H1 (cell line): ENCODE measurements at places on chromosomes 1 and 21. TPM values are rescaled to one million over a fixed set of nuclear protein-coding genes. Genes with fewer than 3 reads are reported as not detected.

DNA sequence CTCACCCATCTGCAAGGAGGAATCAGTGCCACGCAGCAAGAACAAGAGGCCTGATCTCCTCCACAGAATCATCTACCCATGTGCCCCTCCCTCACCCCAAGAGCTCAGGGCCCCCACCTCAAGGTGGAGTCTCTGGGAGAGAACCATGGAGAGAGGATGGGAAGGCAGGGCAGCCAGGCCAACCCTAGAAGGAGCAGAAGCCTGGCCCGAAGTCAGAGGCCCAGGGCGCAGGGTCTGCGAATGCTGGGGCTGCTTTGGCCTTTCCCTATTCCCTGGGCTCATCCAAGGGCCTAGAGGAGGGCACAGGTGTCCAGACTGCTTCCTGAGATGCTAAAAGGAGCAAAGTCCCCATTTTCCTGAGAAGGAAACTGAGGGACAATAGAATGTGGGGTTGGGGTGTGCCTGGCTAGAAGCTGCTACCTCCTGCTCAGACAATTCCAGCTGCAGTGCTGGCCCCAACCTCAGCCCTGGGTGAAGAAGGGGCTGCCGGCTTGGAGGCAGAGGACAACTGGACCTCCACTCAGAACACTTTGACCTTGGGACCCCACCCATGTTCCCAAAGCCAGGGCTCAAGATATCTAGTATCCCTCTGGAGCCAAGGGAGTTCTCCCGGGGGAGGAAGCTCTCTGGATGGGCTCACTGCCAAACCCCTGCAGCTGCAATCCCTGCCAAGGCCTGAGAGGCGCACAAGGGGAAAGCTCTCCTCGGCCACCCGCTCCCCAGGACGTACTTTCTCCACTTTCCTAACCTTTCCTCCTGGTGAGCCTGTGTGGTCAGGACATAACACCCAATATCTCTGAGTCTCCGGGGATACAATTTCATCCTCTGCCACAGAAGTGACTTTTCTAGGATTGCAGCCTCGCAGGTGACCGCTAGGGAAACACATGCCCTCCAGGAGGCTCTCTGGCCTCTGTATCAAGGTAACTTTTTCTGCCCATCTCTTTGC is 16.6 kb upstream of the LEMD1 start:
- no peaks in the 10 kb centered on the region for H3K36me3 ChIP-seq
- H3K27ac ChIP-seq = no peak overlapping the region
- peaks cover 15% of the 10 kb centered on the region; the same call in 1 of the 2 replicates for H3K27me3 ChIP-seq
- peaks cover 40% of the 10 kb centered on the region for H3K4me1 ChIP-seq

GRCh38 chr21:37408464-37409193 is 42.1 kb downstream of the DYRK1A start:
- H3K4me3 ChIP-seq = no peak overlapping the region
- no peak for DNase-seq
- H3K4me1 ChIP-seq = no peaks in the 10 kb centered on the region
- no peaks in the 10 kb centered on the region for H3K27me3 ChIP-seq
- H3K36me3 ChIP-seq = no peaks in the 10 kb centered on the region

GRCh38 chr1:201310251-201310985 is 27.1 kb downstream of the PKP1 start:
- no peak overlapping the region for H3K4me3 ChIP-seq
- H3K4me1 ChIP-seq = no peaks in the 10 kb centered on the region
- H3K36me3 ChIP-seq = no peaks in the 10 kb centered on the region
- no peak overlapping the region for H3K27ac ChIP-seq

DNA sequence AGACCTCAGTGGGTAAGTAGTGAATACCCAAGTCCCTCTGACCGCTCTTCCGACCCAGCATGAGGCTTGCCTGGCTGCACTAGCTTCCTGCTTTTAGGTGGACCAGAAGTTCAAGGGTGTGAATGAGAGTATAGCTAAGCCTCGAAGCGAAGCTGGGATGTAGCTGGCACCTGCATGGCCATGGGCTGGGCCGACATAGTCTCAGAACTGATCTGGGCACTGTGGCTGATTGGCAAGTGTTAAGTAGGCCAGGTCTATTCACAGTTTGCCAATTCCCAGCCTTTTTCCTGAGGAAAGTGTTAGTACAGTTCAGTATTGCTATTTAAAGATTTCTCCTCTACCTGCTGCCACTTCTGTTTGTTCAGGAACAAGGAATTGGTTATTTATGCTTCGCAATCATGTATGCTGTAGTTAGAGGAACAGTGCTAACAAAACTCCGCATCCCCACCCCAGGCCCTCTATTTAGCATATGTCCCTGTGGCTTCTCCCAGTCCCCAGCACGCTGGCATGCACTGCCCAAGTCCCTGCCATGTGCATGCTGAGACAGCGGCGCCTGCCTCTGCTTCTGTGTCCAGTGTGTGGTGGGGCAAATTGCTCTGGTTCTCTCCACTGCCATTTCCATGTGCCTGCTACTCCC is 16.3 kb downstream of the SPATA46 start:
- H3K27ac ChIP-seq = no peak overlapping the region
- no peaks in the 10 kb centered on the region for H3K4me1 ChIP-seq
- no peak overlapping the region for H3K4me3 ChIP-seq
- DNase-seq = no peak

DNA sequence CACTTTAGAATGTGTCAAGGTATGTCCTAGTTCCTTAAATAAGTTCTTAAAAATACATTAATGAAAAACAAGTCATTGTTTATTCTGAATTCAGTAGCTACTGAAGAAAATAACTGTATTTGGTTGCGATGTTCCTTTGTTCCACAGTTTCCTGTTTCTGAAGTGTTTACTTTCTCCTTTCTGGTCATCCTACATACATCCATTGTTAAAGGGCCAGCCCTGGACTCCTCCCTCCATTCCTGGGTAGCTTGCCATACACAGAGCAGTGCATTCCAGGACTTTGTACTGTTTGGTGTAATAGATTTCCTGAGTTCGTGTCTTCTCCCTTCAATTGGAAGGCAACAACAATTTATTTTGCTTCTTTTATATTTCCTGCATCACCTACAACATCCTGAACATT is 845.4 kb upstream of the CXADR start:
- no peaks in the 10 kb centered on the region for H3K4me1 ChIP-seq
- H3K36me3 ChIP-seq = no peaks in the 10 kb centered on the region
- no peaks in the 10 kb centered on the region for H3K27me3 ChIP-seq
- DNase-seq = no peak
- no peak overlapping the region for H3K4me3 ChIP-seq

- no peak overlapping the region for H3K27ac ChIP-seq
- H3K4me1 ChIP-seq = no peaks in the 10 kb centered on the region
- peak overlapping the region; percentile 74 for H3K4me3 ChIP-seq
- DNase-seq = no peak
- H3K36me3 ChIP-seq = no peaks in the 10 kb centered on the region
- H3K27me3 ChIP-seq = no peaks in the 10 kb centered on the region
These were observed 712 bp downstream of the DEGS1 start for GRCh38 chr1:224183591-224184312.

GRCh38 chr1:110033421-110033820 is 1.0 kb upstream of the STRIP1 start:
- H3K27me3 ChIP-seq = no peaks in the 10 kb centered on the region
- DNase-seq = no peak
- peaks cover 4% of the 10 kb centered on the region for H3K36me3 ChIP-seq
- peaks cover 6% of the 10 kb centered on the region; the same call in 1 of the 2 replicates for H3K4me1 ChIP-seq

DNA sequence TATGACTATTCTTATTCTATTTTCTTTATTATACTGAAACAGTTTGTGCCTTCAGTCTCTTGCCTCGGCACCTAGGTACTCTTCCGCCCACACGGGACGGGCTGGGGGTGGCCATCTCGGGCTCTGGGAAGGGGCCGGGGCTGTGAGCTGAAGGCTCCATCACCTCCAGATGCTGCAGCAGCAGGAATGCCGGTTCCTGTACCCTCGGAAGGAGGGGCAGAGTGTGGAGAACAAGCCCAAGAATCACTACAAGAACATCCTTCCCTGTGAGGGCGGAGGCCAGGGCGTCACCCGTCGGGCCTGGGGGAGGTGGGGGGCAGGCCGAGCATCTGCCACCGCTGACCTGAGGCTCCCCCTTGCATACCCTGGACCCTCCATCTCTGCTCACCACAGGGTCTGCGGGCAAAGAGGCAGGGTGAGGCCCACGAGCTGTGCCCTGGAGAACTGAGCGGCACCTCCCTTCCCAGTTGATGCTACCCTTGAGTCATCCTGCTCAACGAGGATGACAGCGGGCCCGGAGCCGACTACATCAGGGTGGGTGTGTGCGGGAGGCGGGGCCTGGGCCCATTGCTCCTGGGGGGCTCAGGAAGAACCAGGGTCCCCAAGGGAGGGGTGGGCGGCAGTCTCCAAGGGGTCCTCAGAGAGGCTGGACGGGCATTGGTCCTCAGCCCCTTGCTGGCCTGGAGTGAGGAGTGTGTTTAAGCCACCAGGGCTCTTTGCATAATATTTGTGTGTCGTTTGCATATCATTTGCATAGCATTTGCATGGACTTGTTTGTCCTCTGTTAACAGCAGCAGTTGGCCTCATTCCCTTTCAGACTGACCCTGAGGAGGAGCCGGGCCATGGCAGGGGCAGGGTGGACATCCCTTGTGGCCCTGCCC is 7.5 kb downstream of the RNF223 start:
- H3K27ac ChIP-seq = no peak overlapping the region
- no peaks in the 10 kb centered on the region for H3K36me3 ChIP-seq
- H3K27me3 ChIP-seq = peaks cover 4% of the 10 kb centered on the region
- peaks cover 15% of the 10 kb centered on the region; the same call in 1 of the 2 replicates for H3K4me1 ChIP-seq

- no peaks in the 10 kb centered on the region for H3K27me3 ChIP-seq
- no peak overlapping the region for H3K4me3 ChIP-seq
- DNase-seq = peak; percentile 40
- no peaks in the 10 kb centered on the region; the same call in 1 of the 2 replicates for H3K4me1 ChIP-seq
These were observed 32.8 kb downstream of the GJA4 start for GRCh38 chr1:34825455-34826091.

GRCh38 chr1:43235451-43236121 is 34.2 kb upstream of the TMEM125 start:
- no peaks in the 10 kb centered on the region for H3K36me3 ChIP-seq
- H3K27ac ChIP-seq = no peak overlapping the region
- H3K4me1 ChIP-seq = no peaks in the 10 kb centered on the region
- no peaks in the 10 kb centered on the region for H3K27me3 ChIP-seq

DNA sequence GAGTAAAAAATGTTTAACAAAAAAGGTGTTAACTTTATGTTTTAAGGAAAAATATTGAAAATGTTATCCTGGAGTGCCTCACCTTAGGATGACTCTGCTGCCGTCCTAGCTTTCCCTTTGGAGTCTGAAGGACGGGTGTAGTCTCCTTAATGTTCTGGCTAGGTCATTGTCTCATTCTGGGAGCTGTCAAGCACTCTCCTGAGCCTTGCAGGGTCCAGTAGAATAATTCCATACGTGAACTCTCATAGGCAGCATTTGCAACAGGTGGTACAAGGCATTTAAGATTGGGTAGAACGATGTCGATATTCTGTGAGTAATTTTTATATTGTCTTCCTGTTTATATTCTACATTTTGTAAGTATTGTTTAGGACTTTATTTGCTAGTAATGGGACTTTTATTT is 283.6 kb upstream of the C1orf105 start:
- no peaks in the 10 kb centered on the region for H3K27me3 ChIP-seq
- no peaks in the 10 kb centered on the region for H3K36me3 ChIP-seq
- H3K4me3 ChIP-seq = no peak overlapping the region
- no peaks in the 10 kb centered on the region for H3K4me1 ChIP-seq

The LDLRAP1 gene
- 13.2 and 16.3 TPM in 2 replicates for polyA plus RNA-seq

GRCh38 chr1:184604152-184604900 is 150.3 kb downstream of the EDEM3 start:
- DNase-seq = no peak
- no peak overlapping the region for H3K4me3 ChIP-seq
- H3K4me1 ChIP-seq = peaks cover 3% of the 10 kb centered on the region

DNA sequence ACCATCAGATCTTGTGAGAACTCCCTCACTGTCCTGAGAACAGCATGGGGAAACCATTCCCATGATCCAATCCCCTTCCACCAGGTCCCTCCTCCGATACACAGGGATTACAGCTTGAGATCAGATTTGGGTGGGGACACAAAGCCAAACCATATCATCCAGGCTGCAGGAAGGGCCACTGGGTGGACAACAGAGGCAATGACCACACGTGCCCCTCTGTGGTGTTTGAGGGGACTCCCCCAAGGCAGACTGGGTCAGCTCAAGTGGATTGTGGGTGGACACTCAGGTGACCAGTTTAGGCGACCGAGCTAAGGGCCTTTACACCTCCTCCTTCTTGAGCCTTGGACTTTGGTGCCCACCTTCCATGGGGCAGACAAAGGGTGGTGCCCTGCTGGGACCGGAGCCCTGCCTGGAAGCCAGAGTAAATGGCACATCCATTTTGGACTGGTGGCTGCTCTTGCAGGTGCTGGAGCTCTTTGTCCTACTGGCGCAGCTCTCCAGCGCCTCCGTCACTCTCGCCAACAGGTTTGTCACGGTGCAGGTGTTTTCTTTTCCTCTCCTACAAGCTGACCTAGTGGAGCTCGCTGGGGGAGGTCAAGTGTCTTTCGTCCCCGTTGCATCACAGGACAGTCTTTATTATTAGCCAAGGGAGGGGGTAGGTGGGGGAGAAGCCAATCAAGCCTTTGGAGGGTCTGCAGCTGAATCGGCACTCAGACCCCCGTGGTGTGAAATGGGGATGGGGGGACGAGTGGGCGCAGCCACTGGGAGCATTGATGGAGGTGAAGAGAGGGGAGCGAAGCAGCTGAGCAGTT is 37.6 kb downstream of the CRYAA start:
- H3K27me3 ChIP-seq = no peaks in the 10 kb centered on the region
- DNase-seq = no peak
- H3K36me3 ChIP-seq = no peaks in the 10 kb centered on the region

GRCh38 chr21:20662514-20662913 is 335.7 kb upstream of the NCAM2 start:
- peak; percentile 52 for DNase-seq
- no peaks in the 10 kb centered on the region for H3K27me3 ChIP-seq
- peaks cover 3% of the 10 kb centered on the region; the same call in 1 of the 2 replicates for H3K4me1 ChIP-seq
- H3K36me3 ChIP-seq = no peaks in the 10 kb centered on the region
- peak overlapping the region; percentile 73 for H3K27ac ChIP-seq

The ZNF691 gene
- polyA plus RNA-seq = 19.0 and 19.5 TPM in 2 replicates

GRCh38 chr1:111191496-111191895 is 8.9 kb downstream of the DENND2D start:
- DNase-seq = no peak
- H3K36me3 ChIP-seq = peaks cover 6% of the 10 kb centered on the region; the same call in 1 of the 2 replicates
- H3K27me3 ChIP-seq = no peaks in the 10 kb centered on the region
- no peaks in the 10 kb centered on the region for H3K4me1 ChIP-seq
- H3K4me3 ChIP-seq = no peak overlapping the region

DNA sequence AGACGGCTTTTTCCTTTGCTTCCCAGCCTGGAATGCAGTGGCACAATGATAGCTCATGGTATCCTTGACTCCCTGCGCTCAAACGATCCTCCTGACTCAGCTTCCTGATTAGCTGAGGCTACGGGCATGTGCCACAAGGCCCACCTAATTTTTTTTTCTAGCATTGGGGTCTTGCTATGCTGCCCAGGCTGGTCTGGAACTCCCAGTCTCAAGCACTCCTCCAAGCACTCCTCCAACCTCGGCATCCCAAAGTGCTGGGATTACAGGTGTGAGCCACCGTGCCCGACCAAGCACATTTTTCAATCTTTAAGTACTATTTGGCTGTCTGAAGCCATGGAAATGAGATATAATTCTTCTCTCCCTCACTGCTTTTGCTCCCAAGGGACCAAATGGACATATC is 58.7 kb downstream of the MAB21L3 start:
- peaks cover 25% of the 10 kb centered on the region for H3K27me3 ChIP-seq
- H3K27ac ChIP-seq = no peak overlapping the region
- no peak overlapping the region for H3K4me3 ChIP-seq
- DNase-seq = no peak
- peaks cover 9% of the 10 kb centered on the region for H3K4me1 ChIP-seq
- no peaks in the 10 kb centered on the region for H3K36me3 ChIP-seq

The ELF3 gene
- polyA plus RNA-seq = 25.0 and 32.0 TPM in 2 replicates

The ABCA4 gene
- polyA plus RNA-seq = 0.06 TPM in 2 replicates

The DESI2 gene
- polyA plus RNA-seq = 36.1 and 54.0 TPM in 2 replicates
